Psoas muscle (tissue), 8 donors: ENCODE measurements at places on chromosomes 3 and 15. TPM values are rescaled to one million over a fixed set of nuclear protein-coding genes. Genes with fewer than 3 reads are reported as not detected.

The ZPLD1 gene
- 0.50 TPM for total RNA-seq

The TMEM108 gene
- total RNA-seq, result 5.2 TPM

The TGM5 gene
- total RNA-seq, result not detected

The RPLP1 gene
- total RNA-seq, result 1,741 TPM

DNA sequence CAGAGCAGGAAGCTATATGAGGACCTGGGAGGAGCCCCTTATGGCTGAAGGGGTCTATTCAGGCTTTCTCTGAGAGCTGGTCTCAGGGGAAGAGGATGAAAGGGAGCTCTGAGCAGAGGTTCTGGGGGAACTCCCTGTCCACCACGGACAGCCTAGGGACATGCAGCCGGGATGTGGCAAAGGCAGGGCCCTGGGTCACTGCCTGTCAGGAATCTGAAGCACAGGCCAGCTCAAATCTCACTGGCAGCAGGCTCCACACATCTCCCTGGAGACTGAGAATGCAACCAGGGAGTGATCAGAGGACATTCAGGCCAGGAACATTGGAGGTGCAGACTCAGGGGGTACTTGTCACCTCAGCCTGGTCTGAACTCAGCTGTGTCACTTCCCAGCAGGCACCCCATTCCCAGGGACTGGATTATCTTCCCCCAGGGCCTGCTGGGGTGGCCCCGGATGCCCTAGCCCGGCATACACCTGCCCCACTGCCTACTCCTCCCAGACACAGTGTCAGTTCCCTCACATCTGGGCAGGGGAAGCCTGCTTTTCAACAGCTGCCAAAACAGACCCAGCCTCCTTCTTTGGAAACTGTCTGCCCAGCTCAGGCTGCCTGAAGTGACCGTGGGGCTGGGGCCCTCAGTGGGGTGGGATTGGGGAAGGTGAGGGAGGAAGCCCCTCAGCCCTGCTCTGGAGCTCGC is 18.3 kb upstream of the SEMA3F start:
- peak; percentile 66 for DNase-seq
- H3K27ac ChIP-seq, result no peak overlapping the region
- H3K4me3 ChIP-seq, result no peak overlapping the region
- no peaks in the 10 kb centered on the region for H3K36me3 ChIP-seq
- no peaks in the 10 kb centered on the region for H3K27me3 ChIP-seq
